ENCODE measurements at places on chromosomes 11 and 22.

DNA sequence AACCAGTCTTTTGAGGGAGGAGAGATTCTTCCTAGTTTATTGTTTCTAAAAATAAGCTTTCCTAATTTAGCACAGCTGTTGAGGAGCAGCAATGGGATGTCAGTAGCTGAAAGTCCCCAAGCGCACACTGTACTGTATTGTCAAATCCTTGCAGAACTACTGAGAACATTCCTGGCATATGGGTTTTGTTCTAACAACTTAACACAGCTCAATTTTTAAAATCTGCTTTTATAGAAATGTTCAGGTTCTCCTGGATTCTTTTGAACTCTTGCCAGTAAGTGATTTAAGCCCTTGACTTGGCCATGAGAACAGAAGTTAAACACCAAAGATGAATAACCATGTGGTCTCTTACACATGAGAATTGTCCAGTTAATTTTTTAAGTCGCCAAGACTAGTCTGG is 218.6 kb downstream of the FAT3 start:
- no peak for DNase-seq

GRCh38 chr11:94938095-94939055 is 35.0 kb downstream of the CWC15 start:
- DNase-seq = no peak

- no peak for DNase-seq
Measured at GRCh38 chr22:44399906-44400762, 87.4 kb upstream of the SHISAL1 start.

- DNase-seq = no peak
Measured at GRCh38 chr11:8709777-8710176, 27.2 kb downstream of the RPL27A start.

DNA sequence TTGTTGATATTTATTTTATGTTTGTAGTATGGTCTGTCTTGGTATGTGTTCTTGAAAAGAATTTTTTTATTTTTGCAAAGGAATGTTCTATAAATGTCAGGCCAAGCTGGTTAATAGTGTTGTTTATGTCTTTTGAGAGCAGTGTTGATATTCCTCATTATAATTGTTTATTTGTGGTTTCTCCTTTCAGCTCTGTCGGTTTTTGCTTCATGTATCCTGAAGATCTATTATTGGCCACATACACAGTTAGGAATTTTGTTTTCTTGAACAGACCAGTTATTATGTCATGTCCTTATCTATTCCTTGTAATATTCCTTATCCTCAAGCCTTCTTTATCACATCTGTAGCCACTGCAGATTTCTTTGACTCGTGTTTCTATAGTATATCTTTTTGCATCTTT is 56.5 kb downstream of the PDHX start:
- no peak for DNase-seq

GRCh38 chr11:74923125-74923524 is 25.8 kb downstream of the XRRA1 start:
- DNase-seq = no peak

DNA sequence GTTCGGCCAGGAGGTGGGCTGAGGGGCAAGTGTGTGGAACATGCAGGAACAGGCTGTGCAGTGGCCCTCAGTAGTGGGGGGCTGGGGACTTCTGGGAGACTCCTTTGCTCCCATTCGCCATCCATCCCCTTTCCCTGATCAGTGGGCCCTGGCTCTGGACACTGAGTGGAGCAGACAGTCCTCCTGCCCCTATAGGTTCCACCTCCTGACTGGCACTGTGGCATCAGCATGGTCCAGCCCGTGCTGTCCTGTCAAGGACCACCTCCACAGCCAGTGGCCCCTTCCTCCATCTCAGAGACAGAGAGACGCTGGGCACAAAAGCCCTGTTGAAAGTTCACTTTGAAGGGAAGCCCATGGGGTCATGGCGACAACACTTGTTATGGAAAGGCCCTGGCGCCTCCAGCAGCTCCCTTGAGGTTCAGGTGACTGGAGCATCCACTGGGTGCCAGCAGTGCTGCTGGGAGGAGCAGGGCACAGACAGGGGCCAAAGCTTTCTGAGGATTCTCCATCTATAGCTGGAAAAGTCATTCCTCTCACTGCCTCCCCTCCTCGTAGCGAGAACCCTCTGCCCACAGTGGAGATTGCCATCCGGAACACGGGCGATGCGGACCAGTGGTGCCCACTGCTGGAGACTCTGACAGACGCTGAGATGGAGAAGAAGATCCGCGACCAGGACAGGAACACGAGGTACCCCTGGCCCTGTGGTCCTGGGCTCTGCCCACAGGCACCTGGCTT is 5.6 kb downstream of the DERL3 start:
- no peak for DNase-seq

- no peak for DNase-seq
Measured at GRCh38 chr22:44574057-44574639, 76.1 kb upstream of the RTL6 start.

- DNase-seq = no peak
Measured at GRCh38 chr22:29720811-29721323, 1.1 kb downstream of the CABP7 start.

DNA sequence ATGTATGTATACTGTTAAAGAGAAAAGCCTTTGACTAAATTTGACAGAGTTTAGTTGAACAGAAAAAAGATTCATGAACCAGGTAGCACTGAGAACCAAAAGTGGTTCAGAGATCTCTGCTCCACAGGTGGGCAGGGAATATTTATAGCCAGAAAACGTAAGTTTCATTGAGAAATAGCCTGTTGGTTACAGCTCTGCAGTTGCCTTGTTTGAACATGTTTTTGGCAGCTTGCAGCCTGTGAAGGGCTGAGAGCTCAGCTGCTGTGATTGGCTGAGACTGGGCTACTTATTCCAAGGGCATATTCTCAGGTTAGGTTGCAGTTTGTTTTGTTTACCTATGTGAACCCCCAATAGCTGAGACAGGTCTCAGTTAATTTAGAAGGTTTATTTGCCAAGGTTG is 13.5 kb upstream of the ZNF74 start:
- no peak for DNase-seq

DNA sequence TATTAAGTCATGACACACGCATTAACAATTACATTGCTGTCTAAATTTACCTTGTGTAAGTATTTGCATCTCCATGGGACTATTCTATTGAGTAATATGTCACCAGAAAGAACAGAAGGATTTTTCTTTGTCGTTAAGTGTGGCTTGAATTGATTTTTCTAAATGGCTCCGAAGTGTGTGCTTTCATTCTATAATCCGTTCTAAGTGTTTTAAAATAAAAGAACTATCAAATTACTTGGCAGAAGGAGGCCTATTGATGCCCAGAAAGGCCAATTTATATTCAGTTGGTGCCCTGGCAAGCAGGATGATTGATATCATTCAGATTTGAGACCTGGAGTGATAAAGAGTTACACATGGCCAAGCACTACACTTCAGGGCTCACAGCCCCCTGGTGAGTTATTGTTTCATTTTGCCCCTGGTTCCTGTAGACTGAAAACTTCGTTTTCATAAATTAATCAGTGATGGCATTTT is 538.9 kb upstream of the ANO5 start:
- DNase-seq = no peak

GRCh38 chr11:19450282-19450681 is 209.5 kb upstream of the E2F8 start:
- DNase-seq = no peak

DNA sequence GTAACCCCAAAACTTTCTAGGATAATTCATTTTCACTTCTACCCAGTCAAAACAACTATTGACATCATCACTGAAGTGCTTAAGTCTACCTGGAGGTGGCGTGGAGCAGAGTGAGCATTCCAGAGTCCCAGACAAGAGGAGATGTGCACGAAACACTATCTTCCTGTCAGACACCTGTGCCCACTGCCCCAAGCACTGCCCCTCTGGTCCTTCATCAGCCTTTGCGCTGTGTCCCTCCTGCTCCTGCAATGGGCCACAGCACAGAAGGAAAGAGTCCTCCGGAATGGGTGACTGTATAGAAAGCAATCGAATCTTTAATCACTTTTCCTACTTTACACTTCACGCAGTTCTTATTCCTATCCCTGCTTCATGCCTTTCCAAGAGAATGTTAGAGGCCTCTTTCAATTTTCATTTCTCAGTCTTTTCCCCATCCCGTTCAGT is 512 bp upstream of the GRIA4 start:
- no peak for DNase-seq

GRCh38 chr22:28241656-28242290 is 322.7 kb upstream of the PITPNB start:
- DNase-seq = no peak

Measured in stimulated activated CD4-positive, alpha-beta T cell treated with anti-CD3 and anti-CD28 coated beads, Interleukin-12 subunit alpha, Interleukin-12 subunit beta, amount 100 ng/mL, for 24 hours (primary cell).